ENCODE measurements at places on chromosomes 12 and 14. TPM values are rescaled to one million over a fixed set of nuclear protein-coding genes. Genes with fewer than 3 reads are reported as not detected.

GRCh38 chr12:108939594-108939993 is 59.7 kb downstream of the DAO start:
- H3K36me3 ChIP-seq: no peaks in the 10 kb centered on the region
- no peak overlapping the region for H3K27ac ChIP-seq
- no peaks in the 10 kb centered on the region for H3K27me3 ChIP-seq
- no peaks in the 10 kb centered on the region for H3K4me1 ChIP-seq
- DNase-seq: no peak
- no peak overlapping the region for H3K4me3 ChIP-seq

- H3K4me1 ChIP-seq: peaks cover 5% of the 10 kb centered on the region
- no peak overlapping the region for H3K27ac ChIP-seq
- peak; percentile 15 for DNase-seq
- no peak overlapping the region for H3K4me3 ChIP-seq
- H3K27me3 ChIP-seq: no peaks in the 10 kb centered on the region
Observed at GRCh38 chr14:66493750-66494149, 7.6 kb downstream of the CCDC196 start.

DNA sequence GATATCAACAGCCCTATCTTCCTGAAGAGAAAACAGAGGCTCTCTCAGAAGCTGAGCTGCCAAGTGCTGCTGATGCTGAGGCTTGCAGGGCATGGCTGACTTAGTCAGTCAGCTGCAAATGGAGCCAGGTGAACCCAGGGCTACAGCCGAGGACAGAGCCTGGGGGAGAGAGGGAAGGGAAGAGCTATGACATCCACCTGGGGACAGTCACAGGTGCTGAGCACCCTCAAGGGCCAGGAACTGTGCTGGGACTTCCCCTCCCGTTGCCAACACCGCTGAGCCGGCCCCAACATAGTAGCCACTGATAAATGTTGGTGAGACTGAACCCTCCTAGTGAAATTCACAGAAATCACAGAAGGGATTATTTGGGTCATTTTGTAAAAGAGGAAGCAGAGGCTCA is 6.7 kb upstream of the CHGA start:
- no peaks in the 10 kb centered on the region for H3K36me3 ChIP-seq
- no peak overlapping the region for H3K4me3 ChIP-seq
- DNase-seq: no peak
- H3K4me1 ChIP-seq: no peaks in the 10 kb centered on the region
- no peak overlapping the region for H3K27ac ChIP-seq

- no peaks in the 10 kb centered on the region for H3K36me3 ChIP-seq
- DNase-seq: no peak
- H3K4me3 ChIP-seq: no peak overlapping the region
- H3K27me3 ChIP-seq: no peaks in the 10 kb centered on the region
- no peak overlapping the region for H3K27ac ChIP-seq
Observed at GRCh38 chr12:108121320-108121719, 7.8 kb upstream of the WSCD2 start.

DNA sequence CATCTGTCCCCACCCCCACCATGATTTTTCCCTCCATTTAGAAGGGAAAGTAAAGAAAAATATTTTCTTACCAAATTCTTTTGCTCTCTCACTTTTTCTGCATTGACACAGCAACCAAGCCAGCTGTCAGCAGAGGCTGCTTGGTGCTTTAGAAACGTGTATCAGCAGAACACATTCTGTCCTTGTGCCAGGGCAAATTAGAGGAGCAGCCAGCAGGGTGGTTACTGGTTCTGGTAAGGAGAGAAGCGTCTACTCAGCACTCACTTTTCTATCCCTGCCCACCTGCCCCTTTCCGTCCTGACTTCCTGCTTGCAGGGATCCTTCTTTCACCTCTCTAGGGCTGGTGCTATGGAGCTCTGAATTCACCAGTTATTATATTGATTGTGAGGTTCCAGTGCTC is 327.5 kb upstream of the PDE3A start:
- H3K36me3 ChIP-seq: no peaks in the 10 kb centered on the region
- no peaks in the 10 kb centered on the region for H3K4me1 ChIP-seq
- no peak for DNase-seq

- no peaks in the 10 kb centered on the region for H3K36me3 ChIP-seq
- H3K27me3 ChIP-seq: no peaks in the 10 kb centered on the region
- H3K27ac ChIP-seq: no peak overlapping the region
- H3K4me1 ChIP-seq: peaks cover 13% of the 10 kb centered on the region
- DNase-seq: no peak
Observed at GRCh38 chr12:13124656-13125505, 21.4 kb upstream of the GSG1 start.

DNA sequence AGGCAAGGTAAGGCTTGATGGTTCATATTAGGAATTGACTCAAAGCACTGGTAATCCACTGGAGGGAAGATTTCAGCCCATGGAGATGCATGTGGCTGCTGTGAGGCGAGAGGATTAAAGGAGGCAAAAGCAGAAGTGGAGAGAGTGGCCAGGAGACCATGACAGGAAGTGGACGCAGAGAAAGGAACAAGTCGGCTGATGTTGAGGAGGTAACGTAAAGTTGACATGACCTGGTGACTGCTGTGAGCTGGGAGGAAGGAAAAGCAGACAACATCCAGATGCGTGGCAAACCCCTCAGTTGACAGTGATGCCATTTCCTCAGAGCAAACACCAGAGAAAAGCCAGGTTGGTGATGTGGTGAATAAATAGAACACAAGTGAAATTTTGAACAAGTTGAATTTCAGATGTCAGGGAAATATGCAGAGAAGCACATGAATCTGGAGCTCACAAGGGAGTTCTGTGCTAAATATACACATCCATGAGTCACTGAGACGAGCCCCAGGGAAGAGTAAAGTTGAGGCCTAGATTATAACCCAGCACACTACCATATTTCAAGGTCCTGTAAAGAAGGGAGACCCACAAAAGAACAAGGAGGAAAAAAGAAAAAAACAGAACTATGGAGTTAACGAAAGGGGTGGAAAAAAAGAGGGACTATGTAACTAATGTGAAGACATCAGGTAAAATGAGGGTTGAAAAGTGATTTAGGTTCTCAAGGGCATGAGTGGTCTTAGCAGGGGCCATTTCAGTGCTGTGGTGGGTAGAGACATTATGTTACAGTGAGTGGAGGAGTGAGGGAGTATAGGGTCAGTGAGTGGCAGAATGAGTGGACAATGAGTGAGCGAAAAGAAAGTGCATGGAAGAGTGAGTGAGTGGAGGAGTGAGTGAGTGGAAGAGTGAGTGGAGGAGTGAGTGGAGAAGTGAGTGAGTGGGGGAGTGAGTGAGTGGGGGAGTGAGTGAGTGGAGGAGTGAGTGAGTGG is 61.6 kb upstream of the GZMB start:
- no peak overlapping the region for H3K27ac ChIP-seq
- no peaks in the 10 kb centered on the region for H3K36me3 ChIP-seq
- no peak for DNase-seq
- no peaks in the 10 kb centered on the region for H3K4me1 ChIP-seq
- no peak overlapping the region for H3K4me3 ChIP-seq

GRCh38 chr14:101028971-101029667 is 125.6 kb upstream of the RTL1 start:
- no peak overlapping the region for H3K27ac ChIP-seq
- no peaks in the 10 kb centered on the region for H3K36me3 ChIP-seq

DNA sequence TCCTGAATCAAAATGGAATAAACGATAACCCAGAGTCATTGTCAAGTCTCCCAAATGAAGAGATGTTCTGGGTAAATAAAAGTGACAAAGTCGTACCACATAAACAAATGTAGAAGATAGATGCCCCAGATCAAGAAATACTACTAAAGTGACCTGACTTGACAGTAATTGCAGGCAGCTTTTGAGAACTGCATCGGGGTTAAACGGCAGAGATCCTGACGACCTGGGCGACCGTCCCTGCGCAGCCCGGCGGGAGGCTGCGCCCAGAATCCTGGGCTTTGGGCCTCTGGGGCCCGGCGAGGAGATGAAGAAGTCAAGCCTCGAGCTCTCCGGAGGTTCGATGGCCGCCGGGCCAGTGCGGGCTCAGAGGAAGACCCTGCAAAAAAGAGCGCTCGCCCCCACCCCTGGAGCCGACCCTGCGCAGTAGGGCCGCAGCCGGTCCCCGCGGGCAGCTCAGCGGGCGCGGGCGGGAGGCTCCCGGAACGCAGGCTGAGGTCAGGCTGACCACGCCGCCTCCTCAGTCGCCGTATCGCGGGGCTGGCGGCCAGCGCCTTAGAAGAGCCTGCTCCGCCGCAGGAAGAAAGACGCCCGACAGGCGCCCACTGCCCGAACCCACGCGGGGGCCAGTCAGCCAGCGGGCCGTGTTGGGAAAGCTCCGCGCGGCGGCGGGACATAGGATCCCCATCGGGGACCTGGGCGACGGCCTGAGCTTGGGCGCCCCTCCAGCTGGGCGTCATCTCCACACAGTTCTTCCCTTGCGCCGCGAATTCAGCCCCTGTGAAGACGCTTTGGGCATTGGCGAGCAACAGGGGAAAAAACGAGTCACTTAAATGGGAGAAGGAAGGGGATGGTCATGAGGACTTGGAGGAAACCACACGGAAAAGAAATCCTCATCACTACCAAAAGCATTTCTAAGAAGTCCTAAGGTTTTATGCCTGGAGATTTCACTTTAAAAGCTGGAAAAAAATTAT is 16.0 kb downstream of the NKX2-1 start:
- H3K4me1 ChIP-seq: no peaks in the 10 kb centered on the region
- no peak overlapping the region for H3K4me3 ChIP-seq
- H3K36me3 ChIP-seq: no peaks in the 10 kb centered on the region

- H3K4me3 ChIP-seq: no peak overlapping the region
- H3K27ac ChIP-seq: peak overlapping the region; percentile 24
- no peaks in the 10 kb centered on the region for H3K36me3 ChIP-seq
- no peaks in the 10 kb centered on the region for H3K27me3 ChIP-seq
Observed at GRCh38 chr12:111570084-111570961, 28.8 kb downstream of the ATXN2 start.

GRCh38 chr14:20631023-20631879 is 10.2 kb downstream of the OR6S1 start:
- H3K27ac ChIP-seq: no peak overlapping the region
- peaks cover 19% of the 10 kb centered on the region for H3K4me1 ChIP-seq
- H3K27me3 ChIP-seq: peaks cover 24% of the 10 kb centered on the region
- H3K4me3 ChIP-seq: peak overlapping the region; percentile 51
- no peaks in the 10 kb centered on the region for H3K36me3 ChIP-seq
- DNase-seq: no peak

- H3K27ac ChIP-seq: no peak overlapping the region
- H3K4me3 ChIP-seq: no peak overlapping the region
- DNase-seq: no peak
- H3K36me3 ChIP-seq: peaks cover 57% of the 10 kb centered on the region
- no peaks in the 10 kb centered on the region for H3K4me1 ChIP-seq
- no peaks in the 10 kb centered on the region for H3K27me3 ChIP-seq
Observed at GRCh38 chr14:103735439-103735814, 19.8 kb downstream of the ZFYVE21 start.

DNA sequence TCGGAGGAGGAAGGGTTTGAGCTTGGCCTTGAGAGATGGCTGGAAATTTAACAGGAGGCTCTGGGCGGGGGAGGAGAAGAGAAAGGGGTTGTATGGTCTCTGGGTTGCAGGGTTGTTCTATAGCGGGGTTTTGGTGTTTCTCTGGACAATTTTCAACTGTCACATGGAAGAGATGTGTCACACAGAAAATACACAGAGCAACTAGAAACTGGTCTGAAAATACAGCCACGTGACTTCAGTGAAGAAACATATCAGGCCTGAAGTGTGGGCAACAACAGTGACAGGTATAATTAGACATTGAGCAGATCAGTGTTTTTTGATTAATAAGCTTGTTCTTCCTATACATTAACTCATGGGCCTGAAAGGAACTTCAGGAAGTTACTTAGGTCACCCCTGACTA is 205.3 kb upstream of the HMGA2 start:
- H3K27ac ChIP-seq: peak overlapping the region; percentile 98
- no peak overlapping the region for H3K4me3 ChIP-seq
- no peaks in the 10 kb centered on the region for H3K27me3 ChIP-seq
- DNase-seq: no peak
- H3K36me3 ChIP-seq: peaks cover 28% of the 10 kb centered on the region
- H3K4me1 ChIP-seq: peaks cover 46% of the 10 kb centered on the region

DNA sequence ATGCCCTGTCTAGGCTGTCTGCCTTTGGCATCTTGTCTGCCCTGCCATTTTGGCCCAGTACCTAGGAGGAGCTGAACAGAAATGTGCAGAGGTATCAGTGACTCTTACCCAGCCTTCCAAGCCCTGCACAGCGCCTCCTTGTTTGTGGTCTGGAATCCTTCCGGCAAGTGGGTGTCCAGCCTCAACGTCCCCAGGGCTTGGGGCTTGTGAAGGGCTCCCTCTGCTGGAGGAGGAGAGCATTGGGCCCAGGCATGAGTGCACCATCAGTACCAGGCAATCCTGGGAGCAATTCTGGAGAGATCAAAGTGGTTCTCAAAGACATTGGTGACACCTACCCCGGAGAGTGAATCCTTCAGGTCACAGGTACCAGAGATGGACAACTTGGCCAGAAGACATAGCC is 2.4 kb upstream of the TCL1B start:
- no peak for DNase-seq
- no peak overlapping the region for H3K4me3 ChIP-seq
- H3K36me3 ChIP-seq: no peaks in the 10 kb centered on the region
- H3K27me3 ChIP-seq: no peaks in the 10 kb centered on the region

DNA sequence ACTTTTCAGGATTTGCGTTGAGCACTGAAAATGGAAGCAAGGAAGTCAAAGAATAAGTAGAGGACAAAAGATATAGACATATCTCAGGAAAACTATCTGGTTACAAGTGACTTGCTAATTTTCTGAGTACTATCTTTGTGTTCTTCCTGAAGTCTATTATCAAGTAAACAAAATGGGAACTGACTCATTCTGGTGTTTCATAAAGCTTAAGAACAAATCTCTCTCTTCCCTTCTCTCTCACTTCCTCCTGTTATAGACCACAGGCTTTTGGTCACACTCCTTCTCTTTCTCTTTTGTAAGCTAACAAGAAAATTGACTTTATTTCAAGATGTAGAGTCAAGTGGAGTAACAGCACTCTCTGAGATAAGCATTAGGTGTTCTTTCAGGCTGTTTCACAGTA is 406.6 kb upstream of the SYT1 start:
- H3K27ac ChIP-seq: no peak overlapping the region
- no peaks in the 10 kb centered on the region for H3K36me3 ChIP-seq
- H3K4me1 ChIP-seq: no peaks in the 10 kb centered on the region

DNA sequence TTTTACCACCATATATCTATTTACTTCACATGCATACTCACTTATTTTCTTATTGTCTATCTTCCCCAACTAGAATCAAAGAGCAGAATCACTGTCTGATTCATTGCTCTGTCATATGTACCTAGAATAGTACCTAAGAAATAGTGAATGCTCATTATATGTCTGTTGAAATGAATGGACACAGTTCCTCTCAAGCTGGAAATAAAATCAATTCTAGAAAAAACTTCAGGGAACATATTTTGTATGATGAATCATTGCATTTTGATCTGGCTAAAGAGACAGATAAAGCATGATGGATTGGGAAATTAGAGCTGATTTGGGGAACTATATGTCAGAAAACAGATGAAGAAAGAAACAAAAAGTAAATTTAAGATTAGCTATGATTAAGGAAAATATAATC is 623.3 kb downstream of the C12orf50 start:
- no peaks in the 10 kb centered on the region for H3K27me3 ChIP-seq
- no peak overlapping the region for H3K4me3 ChIP-seq
- no peaks in the 10 kb centered on the region for H3K4me1 ChIP-seq
- DNase-seq: no peak

DGLUCY gene
- polyA plus RNA-seq: 17.2 TPM

GLS2 gene
- 2.1 TPM for polyA plus RNA-seq

GLIPR1 gene
- 75.6 TPM for polyA plus RNA-seq

FLRT2 gene
- 14.1 TPM for polyA plus RNA-seq

OR6J1 gene
- polyA plus RNA-seq: not detected

NTF3 gene
- not detected for polyA plus RNA-seq

PAH gene
- polyA plus RNA-seq: not detected

DACT1 gene
- polyA plus RNA-seq: 4.2 TPM

CD163 gene
- polyA plus RNA-seq: 0.03 TPM

C12orf54 gene
- not detected for polyA plus RNA-seq

SETD1B gene
- polyA plus RNA-seq: 1.2 TPM
